ENCODE measurements at places on chromosomes 6 and 20. TPM values are rescaled to one million over a fixed set of nuclear protein-coding genes. Genes with fewer than 3 reads are reported as not detected.
A peak's percentile ranks its signal among the peaks of the same experiment; 100 is the strongest.

GRCh38 chr6:29130644-29131043 lies 22.8 kb downstream of the OR2J3 start:
- no peak for DNase-seq

- DNase-seq: no peak
These were observed 16.2 kb upstream of the BLCAP start for GRCh38 chr20:37543828-37544227.

- DNase-seq: no peak
These were observed 47.2 kb downstream of the PLAGL2 start for GRCh38 chr20:32160341-32160740.

GRCh38 chr6:124722141-124722878 lies 239.9 kb upstream of the RNF217 start:
- DNase-seq: no peak

The PLCB1 gene
- total RNA-seq: 0.63 TPM

DNA sequence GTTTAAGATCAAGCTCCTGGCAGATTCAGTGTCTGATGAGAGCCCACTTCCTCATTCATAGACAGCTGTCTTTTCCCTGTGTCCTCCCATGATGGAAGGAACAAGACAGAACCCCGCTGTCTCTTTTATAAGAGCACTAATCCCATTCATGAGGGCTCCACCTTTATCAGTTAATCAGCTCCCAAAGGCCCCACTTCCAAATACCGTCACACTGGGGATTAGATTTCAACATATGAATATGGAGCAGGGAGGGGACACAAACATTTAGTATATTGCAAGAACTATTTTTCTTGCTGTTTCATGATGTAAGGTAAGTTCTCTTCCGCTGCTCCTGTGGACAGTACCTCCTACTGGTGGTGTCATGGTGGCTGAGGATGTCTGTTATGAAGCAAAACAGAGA lies 158.3 kb upstream of the IRAK1BP1 start:
- DNase-seq: no peak

DNA sequence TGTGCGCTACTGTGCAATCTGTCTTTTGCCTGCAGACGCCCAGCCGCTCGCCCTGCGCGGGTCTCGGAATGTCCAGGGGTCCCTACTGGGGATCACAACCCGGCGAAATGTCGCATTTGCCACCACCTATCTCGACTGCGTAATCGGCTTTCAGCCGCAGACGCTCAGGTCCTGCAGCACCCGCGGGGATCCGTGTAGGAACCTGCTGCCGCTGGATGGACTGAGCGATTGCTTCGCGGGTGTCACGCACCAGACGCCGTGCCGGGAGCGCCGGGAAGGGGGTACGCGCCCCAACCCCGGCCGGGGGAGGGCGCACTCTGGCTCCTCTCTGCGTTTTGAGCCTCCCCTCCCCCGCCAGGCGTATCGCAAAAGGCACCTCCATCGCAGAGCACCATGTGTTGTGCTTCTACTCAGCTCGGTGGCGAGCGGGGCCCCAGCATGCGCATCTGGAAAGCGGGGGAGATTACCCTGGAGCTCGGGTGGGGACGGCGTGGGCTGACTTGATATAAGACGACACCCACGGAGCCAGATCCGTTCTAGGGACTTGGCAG lies 747 bp upstream of the PTPRA start:
- peak; percentile 81 for DNase-seq

DNA sequence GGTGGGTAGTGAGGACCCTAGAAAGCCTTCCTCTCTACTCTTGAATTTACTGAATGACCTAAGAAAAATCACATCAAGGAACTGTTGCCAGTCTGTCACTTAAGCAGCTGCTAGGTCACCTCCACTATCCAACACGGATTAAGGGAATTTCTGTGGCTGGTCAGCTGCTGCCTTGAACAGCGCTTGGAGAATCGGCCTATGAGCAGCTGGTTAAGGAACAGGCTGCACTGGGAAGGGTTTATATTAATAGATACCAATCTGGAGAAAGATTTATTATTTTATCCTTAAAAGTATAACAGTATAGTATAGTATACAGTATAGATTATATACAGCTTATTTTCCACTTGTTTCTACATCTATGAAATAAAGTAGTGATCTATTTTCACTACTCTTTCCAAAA lies 6.5 kb downstream of the PTPRK start:
- DNase-seq: no peak

DNA sequence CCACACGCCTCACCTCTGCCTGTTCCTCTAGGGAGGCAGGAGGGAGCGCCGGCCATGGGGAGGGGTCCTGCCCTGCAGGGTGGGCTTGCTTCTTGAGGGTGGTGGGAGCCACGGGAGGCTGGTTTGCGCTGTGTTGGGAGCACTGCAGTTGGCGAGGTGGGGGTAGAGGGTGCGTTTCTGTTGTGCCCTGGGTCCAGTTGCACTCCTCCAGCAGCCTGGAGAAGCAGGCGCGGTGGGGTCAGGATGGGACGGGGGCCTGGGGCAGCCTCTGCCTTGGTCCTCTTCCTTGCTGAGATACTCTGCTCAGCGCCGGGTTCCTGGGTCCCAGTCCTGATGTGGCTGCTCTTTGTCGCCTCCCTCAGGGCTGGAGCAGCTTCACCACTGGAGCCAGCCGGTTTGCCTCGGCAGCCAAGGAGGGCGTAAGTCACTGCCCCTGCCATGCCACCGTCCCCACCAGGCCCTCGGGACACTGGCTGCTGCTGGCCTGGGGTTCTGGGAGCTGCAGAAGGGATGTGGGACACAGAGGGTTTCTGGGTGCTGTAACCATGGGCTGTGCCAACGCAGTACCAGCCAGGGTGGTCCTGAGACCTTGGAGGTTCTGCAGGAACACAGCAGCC lies 8.4 kb downstream of the ARFGAP1 start:
- no peak for DNase-seq
